ENCODE measurements at places on chromosomes 4 and X.

DNA sequence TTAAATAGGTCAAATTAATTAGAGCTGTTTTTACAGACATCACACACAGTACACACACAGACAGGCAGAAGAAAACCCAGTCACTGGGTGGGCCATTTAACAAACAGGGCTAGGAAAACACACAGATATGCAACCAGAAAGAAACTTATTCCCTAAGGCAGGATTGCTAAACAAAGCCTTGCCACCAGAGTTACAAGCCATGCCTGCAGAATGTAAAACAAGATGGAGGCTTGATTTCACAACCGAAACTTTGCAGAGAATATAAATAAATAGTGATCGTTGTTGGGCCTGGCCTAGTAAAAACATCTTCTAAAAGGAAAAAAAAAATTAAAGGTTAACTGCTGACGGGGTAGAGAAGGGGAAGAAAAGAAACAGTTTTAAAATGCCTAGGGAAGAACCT is 212.3 kb downstream of the NAP1L3 start:
- DNase-seq: no peak

GRCh38 chr4:6071191-6071958 is 53.1 kb upstream of the C4orf50 start:
- no peak for DNase-seq

DNA sequence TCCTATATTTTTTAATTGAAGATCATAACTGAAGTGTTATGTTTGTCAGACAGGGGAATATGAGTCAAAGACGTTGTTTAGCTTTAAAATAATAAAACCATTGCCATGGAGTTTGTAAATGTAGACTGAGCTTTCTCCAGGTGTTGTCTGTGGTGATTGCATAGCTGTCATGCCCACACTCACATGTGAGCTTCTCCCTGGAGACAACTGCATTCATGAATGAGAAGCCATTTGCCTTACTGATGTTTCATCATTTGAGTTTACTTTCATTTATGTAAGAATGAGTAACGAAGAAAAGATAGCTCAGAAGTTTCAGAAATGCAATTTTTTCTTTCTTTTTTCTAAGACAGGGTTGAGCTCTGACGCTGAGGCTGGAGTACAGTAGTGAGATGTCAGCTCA is 339.1 kb downstream of the GALNTL6 start:
- no peak for DNase-seq

- DNase-seq: peak; percentile 42
These were observed 2.8 kb upstream of the CLCN5 start for GRCh38 chrX:49919617-49920016.

GRCh38 chrX:37781814-37782213 is 2.0 kb downstream of the CYBB start:
- no peak for DNase-seq

GRCh38 chr4:48095441-48095840 is 38.6 kb downstream of the TXK start:
- DNase-seq: no peak

DNA sequence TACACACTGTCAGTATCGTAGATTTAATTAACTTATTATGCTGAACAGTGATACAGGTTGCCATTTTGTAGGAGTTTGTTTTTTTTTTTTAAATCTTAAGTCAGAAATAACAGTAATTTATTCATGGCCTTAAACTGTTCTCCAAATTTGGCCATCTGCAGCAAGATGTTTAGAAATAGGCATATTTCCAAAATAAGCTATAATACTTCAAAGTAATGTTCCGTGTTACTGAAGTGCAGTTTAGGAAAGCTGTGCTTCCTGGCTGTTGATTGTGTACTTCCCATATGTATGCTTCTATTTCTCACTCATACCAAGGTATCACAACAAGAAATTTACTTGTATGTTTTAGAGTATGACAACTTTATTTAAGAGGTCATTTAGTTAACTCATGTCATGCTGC is 28.9 kb downstream of the CPEB2 start:
- no peak for DNase-seq

GRCh38 chr4:159652871-159653270 is 550.0 kb downstream of the RAPGEF2 start:
- DNase-seq: no peak

- no peak for DNase-seq
These were observed 228.7 kb downstream of the OPHN1 start for GRCh38 chrX:68204521-68205038.

DNA sequence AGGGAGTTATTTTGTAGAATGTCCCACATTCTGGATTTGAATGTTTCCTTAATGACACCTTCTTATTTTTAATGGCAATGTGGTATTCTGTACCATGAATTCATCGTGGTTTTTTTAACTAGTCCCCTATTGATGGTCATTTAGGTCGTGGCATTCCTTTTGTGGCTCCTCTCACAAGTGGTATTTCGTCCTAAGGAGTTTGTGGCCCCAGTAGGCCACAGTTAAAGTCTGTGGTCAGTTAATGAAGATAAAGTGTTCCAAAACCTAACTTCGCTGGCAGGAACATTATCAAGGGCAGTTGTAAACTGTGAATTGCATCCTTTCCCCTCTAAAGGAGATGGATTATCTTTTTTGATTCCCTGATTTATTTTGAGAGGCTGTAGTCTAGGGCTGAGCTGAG is 133.2 kb downstream of the TMEM164 start:
- DNase-seq: no peak

DNA sequence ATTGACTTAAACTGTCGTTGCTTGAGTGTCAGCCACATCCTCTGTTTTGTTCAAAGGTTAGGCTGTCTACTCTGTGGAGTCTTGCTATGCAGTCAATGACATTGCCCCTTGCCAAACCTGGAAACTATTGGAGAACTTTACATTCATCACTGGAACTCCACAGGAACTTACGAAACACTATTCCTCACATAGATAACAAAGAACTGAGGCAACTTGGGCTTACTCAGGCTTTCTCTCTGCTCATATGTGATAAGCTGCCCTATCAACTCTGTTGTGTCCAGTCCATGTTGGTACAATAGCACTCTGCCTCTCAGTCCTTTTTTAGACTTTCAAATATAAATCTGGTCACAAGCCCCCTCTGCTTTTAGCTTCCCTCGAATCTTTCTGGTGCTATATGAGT is 9.4 kb downstream of the NPY5R start:
- DNase-seq: no peak

GRCh38 chrX:111652719-111653118 is 28.3 kb upstream of the ALG13 start:
- no peak for DNase-seq

DNA sequence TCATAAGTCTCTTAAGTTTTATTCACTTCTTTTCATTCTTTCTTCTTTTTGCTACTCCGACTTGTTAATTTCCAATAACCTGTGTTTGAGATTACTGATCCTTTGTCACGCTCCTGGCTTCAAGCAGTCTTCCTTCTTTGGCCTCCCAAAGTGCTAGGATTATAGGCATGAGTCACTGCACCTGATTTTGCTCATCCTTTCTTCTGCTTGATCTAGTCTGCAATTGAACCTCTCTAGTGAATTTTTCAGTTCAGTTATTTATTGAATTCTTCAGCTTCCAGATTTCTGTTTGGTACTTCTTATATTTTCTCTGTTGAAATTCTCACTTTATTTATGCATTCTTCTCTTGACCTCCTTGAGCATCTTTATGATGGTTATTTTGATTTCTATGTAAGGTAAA is 38.6 kb upstream of the SYTL5 start:
- no peak for DNase-seq

DNA sequence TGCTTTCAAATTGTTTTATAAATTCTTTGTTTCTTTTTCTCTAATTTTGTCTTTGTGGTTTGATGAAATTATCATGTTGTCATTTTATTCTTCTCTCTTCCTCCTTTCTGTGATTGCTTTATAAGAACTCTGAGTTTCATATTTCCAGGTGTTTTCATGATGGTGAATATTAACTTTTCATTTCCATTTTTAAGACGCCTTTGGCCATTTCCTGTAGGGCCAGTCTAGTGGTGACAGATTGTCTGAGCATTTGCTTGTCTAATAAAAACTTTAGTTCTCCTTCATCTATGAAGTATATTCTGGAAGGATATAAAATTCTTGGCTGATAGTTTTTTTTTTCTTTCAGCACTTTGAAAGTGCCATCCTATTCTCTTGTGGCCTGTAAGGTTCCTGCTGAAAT is 128.1 kb downstream of the FAM13A start:
- DNase-seq: no peak

DNA sequence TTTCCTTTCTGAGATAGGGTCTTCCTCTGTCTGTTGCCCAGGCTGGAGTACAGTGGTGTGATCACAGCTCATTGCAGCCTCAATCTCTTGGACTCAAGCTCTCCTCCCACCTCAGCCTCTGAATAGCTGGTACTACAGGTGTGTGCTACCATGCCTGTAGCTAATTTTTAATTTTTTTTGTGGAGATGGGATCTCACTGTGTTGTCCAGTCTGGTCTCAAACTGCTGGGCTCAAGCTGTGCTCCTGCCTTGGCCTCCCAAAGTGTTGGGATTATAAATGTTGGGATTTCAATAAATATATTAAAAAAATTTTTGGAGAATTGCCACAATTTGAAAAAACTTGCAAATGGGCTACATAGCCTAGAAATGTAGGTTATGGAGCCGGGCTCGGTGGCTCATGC is 18.5 kb downstream of the RAPGEF2 start:
- no peak for DNase-seq

DNA sequence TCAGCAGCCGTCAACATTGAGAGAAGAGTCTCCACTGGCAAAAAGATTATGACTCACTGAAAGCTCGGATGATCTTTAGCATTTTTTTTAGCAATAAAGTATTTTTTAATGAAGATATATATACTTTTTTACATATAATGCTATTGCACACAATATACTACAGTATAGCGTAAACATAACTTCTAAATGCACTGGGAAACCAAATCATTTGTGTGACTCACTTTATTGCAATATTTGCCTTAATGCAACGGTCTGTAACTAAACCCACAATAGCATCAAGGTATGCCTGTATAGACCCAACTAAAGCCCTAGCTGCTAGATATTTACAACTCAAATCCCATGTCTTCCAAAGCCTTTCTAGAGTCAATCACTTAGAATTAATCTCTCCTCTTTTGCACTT is 52.3 kb upstream of the EDNRA start:
- DNase-seq: no peak

DNA sequence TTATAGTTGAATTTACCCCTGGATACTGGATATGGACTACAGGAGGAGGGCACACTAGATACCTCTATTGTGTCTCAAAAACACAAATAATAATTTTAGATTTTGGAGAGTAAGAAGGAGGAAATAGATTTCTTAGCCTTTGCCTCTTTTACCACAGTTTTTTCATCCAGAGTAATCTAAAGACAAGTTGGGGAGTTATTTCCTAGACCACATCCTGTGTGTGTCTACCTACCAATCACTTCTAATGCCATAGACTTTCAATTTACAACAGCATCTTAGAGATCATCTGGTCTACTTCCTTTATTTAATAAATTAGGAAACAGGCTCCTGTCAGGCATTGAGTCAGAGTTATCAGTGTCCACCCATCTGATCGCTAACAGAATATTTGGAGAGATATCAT is 191.5 kb downstream of the EDA start:
- no peak for DNase-seq

DNA sequence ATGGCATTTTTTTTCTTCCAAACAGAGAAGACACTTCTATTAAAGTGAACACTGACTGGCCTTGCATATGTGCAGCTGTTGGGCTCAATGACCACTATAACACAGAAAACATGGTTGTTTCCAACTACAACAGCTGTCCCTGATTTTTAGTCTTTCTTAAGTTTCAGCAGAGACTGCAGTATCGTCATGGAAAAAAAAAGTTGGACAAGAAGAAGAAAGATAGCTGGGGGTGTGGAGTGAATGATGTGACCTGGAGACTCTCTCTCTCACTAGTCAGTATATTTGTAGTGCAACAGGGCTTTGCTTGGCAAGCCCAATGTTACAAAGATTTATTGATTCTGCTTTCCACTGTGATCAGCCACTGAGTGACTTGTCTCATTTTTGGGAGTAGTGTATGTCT is 29.5 kb upstream of the C4orf54 start:
- DNase-seq: no peak

DNA sequence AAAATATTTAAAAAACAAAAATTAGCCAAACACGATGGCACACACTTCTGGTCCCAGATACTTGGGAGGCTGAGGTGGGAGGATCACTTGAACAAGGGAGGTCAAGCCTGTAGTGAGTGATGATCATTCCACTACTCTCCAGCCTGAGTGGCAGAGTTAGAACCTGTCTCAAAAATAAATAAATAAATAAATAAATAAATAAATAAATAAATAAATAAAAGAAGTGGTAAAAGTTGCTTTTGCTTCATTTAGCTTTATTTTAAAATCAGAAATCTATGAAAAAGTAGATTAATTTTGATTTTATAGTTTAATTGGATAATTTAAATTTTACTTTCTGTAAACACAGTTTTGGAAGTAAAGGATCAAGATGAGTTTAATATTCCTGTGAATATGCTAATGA is 552.9 kb upstream of the PCDH10 start:
- no peak for DNase-seq

DNA sequence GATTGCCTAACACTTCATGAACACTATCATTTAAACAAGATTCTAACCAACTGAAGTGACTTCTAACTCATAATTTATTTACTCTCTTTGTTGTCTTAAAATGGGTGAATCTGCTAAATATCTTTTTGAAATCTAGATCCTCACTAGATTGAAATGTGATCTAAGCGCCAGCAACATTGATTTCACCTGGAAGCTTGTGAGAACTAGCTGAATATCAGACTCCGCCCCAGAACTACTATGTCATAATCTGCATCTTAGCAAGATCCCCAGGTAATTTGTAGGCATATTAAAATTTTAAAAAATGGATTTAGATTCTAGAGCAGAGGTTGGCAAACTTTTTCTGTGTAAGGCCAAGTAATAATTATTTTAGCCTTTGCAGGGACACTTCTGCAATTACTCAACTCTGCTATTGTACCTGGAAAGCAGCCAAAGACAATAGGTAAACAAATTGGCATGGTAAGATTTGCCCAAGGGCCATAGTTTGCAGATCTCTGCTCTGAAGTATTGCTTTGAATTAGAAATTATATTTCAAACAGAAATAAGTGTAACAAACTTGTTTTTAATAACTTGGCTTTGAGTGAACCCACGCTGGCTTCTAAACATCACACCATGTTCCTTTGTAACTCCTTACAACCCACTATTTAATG is 121.5 kb downstream of the REELD1 start:
- no peak for DNase-seq

- DNase-seq: no peak
These were observed 130.7 kb downstream of the TSPAN5 start for GRCh38 chr4:98527534-98528269.

DNA sequence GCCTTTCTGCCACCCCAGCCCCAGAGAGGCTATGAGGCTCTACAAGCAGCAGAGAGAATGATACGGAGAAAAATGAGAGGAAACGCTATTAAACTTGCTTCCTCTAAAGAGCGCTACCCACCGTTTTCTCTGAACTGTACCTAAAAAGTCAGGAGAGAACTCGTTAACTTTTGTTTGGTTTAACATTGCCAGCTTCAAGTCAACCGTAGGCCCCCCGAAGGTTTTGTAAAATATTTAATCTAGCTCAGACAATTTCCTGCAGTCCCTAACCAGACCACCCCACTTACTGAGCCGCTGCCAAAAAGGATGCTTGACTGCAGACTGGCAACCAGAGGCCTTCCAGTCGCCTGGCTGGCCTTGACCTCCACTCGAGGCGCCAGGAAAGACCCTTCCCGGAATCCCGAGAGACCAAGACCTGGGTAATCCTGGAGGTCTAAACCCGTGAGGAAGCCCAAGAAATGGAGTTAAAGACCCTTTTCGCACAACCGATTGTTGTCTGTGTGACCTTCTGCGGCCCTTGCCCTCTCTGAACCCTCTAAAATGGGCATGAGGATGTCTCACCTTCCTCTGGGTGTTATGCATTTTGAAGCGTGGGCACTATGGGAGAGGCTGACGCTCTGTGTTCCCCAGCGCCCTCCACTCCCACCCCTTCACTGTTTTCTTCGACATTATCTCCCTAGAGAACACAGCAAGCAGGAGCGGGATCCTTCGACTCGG is 86.3 kb downstream of the BCOR start:
- no peak for DNase-seq

Measured in left ventricle myocardium inferior (tissue), 1 donor.